ENCODE measurements at places on chromosomes 2 and 18. TPM values are rescaled to one million over a fixed set of nuclear protein-coding genes. Genes with fewer than 3 reads are reported as not detected.

GRCh38 chr2:20207051-20207450 lies 17.9 kb downstream of the SDC1 start:
- no peak for DNase-seq

DNA sequence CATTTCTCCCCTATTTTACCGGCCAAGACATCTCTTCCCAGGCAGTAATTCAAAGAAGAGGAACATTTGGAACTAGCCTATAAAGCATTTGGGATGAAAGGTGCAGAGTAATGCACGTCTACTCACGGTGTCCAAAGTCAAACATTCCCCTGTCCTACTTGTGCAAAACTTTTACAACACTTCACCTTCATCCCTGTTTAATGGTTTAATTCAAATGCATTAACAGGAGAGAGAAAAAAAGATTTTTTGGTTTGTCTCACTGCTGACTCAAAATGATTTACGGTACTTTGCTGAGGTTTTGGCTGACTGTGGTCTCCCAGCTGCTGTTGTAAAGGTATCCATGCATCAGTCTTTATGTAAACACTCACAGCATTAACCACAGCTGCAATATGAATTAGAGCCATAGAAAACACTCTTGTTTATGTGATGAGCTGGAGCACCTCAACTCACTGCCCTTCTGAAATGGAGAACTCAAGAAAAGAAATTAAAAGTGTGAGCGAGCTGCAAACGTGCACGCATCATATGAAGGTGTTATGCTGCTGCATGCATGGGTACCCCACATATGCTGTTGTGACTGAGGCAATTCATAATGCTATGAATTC lies 220.5 kb downstream of the PIEZO2 start:
- DNase-seq = peak; percentile 88

GRCh38 chr18:59469463-59470180 lies 110.6 kb upstream of the LMAN1 start:
- no peak for DNase-seq

GRCh38 chr2:7018767-7019166 lies 101.6 kb downstream of the RNF144A start:
- DNase-seq = no peak

GRCh38 chr2:102187496-102188150 lies 800 bp downstream of the IL1RL2 start:
- no peak for DNase-seq

- DNase-seq = peak; percentile 15
Observed at GRCh38 chr18:42045346-42045745, 90.3 kb downstream of the PIK3C3 start.

DNA sequence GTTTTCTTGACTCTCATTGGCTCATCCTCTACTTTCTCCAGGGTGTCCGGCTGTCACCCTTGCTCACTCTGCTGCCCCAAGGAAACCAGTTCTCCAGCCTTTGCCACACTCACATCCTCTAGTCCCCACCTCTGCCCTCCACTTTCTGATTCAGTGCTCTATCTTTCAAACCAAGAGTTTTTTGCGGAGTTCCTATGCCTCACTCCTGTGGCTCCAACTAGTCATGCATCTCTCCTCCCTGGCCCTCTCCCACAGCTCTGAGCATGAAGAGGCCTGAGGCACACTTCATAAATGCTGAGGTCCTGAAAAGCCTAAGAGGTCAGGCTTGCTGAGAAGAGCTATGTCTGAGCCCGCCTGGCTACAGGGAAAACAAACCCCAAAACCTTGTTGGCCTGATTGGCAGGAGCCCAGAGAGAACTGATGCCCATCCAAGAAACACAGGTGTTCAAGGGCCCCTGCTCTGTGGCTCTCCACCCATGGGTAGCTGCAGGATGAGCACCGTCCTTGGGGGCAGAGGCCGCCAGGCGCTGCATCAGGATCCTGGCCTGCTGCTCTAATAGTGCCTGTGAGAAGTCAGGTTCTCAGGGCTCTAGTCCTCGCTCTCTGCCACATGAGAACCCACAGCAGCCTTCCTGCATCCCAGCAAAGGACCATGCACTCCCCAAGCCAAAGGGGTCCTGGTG lies 42.1 kb downstream of the HS1BP3 start:
- peak; percentile 44 for DNase-seq

DNA sequence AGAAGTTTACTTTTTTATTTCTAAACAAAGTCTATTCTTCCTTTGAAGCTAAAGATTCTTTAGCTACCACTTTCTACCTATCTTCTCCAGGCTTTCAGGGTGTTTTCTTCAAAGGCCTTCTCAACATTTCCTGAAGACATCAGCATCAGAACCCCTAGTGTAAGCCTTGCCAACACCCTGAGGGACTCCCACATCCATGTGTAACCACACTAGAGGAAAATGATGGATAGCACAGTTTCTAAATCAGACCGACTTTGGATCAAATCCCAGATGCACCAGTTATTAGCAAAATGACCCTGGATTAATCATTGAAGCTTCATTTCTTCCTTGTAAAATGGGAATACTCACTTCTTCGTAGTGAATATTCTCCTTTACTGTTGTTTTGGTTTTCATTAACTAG lies 4.7 kb upstream of the TTN start:
- DNase-seq = peak; percentile 61

- DNase-seq = no peak
Observed at GRCh38 chr18:76977684-76978232, 154.8 kb downstream of the MBP start.

TUBA3E gene
- total RNA-seq = not detected

TMEM198 gene
- total RNA-seq = 2.5 TPM

PUS10 gene
- 5.7 TPM for total RNA-seq
